Progenitor cell of endocrine pancreas (in vitro differentiated cells): ENCODE measurements at places on chromosomes 16 and 17. TPM values are rescaled to one million over a fixed set of nuclear protein-coding genes. Genes with fewer than 3 reads are reported as not detected.

- H3K27ac ChIP-seq: no peak overlapping the region
- H3K27me3 ChIP-seq: no peaks in the 10 kb centered on the region
Observed at GRCh38 chr17:57397402-57397801, 141.1 kb downstream of the MSI2 start.

The UQCRC2 gene
- total RNA-seq: 196 and 198 TPM in 2 replicates

The SLC52A1 gene
- not detected in 2 replicates for total RNA-seq

DNA sequence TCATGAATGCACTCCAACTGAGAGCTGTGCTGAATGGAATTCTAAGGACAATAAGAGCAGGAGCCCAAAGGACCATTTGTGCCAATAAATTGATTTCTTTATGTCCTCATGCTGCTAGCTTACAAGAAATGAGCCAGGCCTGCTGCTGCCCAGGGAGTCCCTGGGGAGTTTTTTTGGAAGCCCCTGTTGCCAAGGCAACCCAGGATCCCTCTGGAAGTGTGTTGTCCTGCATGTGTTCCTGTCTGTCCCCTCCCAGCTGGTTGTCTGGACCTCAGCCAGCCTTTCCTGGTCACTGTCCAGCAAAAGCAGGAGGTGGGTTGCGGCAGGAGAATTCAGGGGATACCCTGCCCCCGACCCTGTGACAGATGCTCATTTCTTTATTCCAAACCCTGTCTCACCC is 51.0 kb upstream of the GPRC5B start:
- no peak overlapping the region for H3K27ac ChIP-seq
- H3K27me3 ChIP-seq: peaks cover 4% of the 10 kb centered on the region
- H3K4me1 ChIP-seq: no peaks in the 10 kb centered on the region
- H3K36me3 ChIP-seq: no peaks in the 10 kb centered on the region

The GPRC5B gene
- 40.6 and 44.3 TPM in 2 replicates for total RNA-seq

The GP2 gene
- total RNA-seq: 13.4 and 17.8 TPM in 2 replicates

The MAP2K3 gene
- 24.7 and 26.2 TPM in 2 replicates for total RNA-seq

DNA sequence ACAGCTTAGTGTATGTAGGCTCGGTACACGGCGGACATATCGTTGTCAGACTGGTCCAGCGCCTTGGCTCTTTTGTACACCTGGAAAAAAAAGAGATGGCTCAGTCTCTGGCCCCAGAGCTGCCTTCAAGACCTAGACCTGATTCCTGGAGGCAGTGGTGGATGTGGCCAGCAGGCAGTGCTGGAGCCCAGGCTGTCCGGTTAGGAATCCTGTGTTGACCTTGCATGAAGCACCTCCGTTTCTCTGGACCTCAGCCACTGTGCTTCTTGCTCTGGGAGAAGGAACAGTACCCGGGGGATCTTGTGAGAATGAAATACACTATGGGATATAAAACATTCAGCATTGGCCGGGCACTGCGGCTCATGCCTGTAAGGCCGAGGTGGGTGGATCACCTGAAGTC is 2.8 kb upstream of the ROGDI start:
- H3K27me3 ChIP-seq: no peaks in the 10 kb centered on the region
- peaks cover 12% of the 10 kb centered on the region for H3K36me3 ChIP-seq
- no peak for DNase-seq
- peaks cover 6% of the 10 kb centered on the region for H3K4me1 ChIP-seq
- H3K27ac ChIP-seq: no peak overlapping the region

The TAOK1 gene
- total RNA-seq: 89.1 and 90.3 TPM in 2 replicates
